ENCODE measurements at places on chromosomes 3 and 15.

GRCh38 chr3:170062769-170063168 is 25.0 kb downstream of the GPR160 start:
- no peak for DNase-seq

DNA sequence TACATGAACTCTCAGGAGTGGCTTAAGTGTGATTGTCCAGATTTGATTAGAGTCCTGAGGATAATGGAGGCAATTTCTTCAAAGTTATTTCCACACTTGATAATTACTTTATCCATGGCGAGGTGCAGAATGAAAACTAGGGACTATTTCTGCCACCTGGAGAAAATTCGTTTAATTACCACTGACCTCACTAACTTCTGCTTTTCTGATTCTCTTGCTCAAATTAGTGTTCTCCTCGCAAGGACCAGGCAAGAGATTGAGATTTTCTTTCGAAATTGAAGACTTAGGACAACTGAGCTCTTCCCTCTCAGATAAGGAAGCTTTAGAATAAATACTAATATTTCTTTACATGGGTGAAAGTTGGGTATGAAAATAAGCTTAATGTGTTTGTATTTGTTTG is 135.2 kb downstream of the RYR3 start:
- no peak for DNase-seq

- DNase-seq = peak; percentile 66
Observed at GRCh38 chr3:44883999-44884431, 9.6 kb downstream of the TGM4 start.

- no peak for DNase-seq
Observed at GRCh38 chr3:164230385-164231094, 847.8 kb downstream of the SI start.

DNA sequence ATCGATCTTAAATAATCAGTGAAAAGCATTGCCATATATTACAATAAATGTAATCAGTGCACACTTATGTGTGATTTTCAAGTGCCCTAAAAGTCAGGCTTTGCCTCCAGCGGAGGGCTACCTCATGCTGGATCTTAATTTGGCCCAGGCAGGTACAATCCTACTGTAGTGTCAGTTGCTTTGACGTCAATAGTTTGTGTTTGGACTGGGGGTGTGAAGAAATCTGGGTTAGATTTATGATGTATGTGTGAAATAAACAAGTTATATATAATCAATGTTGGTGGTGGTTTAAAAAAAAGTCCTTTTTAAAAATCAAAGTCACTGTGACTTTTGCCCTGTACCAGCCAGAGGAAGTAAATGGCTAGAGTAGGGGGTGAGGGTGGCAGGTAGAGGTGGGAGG is 14.0 kb upstream of the RASGRP1 start:
- no peak for DNase-seq

- DNase-seq = no peak
Observed at GRCh38 chr15:89446255-89446891, 50.0 kb downstream of the RHCG start.

- peak; percentile 8 for DNase-seq
Observed at GRCh38 chr15:65184305-65184867, 756 bp downstream of the CLPX start.
